MV-4-11 (cell line): ENCODE measurements at places on chromosomes 1 and 21.

DNA sequence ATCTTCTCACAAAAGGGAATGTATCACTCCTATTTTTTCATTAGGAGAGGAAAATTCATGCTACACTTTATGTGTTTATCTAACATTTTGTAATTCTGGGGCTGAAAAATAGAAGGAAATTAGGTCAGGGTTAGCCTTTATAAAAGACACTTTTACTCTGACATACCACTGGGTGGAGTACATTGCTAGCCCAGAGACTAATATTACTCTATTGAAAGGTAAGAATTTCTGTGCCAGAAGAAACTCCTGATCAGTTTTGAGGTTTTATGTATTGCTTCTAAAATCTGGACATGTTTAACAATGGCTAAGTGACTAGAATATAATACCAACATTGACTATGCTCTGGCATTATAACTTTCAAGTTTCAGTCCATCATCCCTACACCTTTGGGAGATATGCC lies 724.6 kb downstream of the USP25 start:
- no peak for DNase-seq

DNA sequence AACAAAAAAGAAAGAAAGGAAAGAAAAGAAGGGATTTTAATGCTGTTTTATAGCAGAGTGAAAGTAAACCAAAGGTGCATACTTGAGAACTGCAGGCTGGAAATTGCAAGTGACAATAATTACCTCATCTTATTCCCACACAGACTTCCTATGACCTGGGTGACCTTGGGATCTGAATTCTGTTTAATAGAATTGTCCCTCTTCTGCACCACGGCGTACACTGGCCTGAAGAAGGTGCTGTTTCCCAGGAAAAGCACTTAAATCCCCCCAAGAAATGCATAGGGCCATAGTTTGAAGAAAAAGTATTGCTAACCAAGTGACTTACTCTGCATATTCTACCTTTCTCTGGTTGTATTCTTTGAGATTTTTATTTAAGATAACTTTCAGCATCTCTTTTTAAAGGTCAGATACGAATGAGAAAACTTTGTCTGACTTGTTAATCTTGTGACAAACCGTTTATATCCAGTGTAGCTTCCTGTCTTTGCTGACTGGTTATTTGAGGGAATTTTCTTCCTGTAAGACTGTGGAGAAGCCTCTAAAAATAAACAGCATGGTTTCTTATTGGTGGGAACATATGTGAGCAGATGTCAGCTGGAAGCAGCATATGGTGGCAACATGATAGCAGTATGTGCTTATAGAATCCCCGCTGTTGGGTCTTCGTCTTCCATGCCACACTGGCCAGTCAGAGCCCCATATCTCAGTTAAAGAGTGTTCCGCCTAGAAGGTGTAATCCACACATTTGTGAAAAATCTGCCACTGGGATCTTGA lies 16.3 kb downstream of the TGFB2 start:
- DNase-seq, result no peak

DNA sequence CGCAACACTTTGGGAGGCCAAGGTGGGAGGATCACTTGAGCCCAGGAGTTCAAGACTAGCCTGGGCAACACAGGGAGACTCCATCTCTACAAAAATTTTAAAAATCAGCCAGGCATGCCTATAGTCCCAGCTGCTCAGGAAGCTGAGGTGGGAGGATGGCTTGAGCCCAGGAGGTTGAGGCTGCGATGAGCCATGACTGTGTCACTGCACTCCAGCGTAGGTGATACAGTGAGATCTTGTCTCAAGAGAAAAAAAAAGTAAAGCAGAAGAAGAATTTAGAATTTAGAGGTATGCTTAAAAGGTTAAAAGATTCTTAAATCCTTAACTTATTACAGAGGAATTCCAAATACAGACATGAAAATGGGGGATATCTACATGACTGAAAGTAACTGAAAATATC lies 79.5 kb downstream of the SMYD3 start:
- DNase-seq, result no peak

GRCh38 chr1:30172299-30172694 lies 551.1 kb downstream of the MATN1 start:
- no peak for DNase-seq

- DNase-seq, result peak; percentile 73
Observed at GRCh38 chr21:29145354-29145782, 14.9 kb downstream of the MAP3K7CL start.

GRCh38 chr1:197770243-197770642 lies 5.0 kb downstream of the DENND1B start:
- peak; percentile 75 for DNase-seq

GRCh38 chr1:67970088-67970487 lies 80.3 kb downstream of the DIRAS3 start:
- DNase-seq, result no peak

DNA sequence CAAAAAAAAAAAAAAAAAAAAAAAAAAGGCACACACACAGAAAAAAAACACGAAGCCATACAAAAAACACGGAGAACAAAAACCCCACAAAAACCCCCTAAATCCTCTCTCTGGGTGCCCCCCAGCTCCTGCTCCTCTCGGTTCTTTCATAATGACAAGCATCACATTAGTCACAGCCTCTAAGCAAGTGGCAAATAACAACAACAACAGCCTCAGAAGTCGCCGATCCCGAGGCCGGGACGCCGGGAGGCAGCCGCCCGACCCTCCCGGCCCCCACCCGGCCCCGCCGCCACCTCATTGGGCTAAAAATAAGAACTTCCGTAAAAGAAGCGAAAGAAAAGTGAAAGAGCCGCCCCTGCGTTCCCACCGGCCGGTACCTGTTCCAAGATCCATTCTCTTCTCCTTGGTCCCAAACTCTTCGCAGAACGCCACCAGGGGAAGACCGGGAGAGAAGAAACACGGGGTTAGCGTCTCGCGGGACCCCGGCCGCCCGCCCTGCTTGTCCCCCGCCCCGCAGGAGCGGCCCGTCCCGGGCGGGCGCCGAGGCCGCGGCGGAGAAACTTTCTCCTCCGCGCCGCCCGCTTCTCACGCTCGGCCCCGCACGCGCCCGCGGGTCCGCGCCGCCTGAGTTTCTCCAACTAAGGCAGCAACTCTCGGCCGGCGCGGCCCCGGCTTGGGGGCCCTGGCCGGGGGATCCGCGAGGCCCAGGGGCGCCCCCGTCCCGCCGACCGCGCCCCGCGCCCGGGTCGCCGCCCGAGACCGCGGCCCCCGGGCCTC lies 102.8 kb downstream of the CASZ1 start:
- DNase-seq, result peak; percentile 28

DNA sequence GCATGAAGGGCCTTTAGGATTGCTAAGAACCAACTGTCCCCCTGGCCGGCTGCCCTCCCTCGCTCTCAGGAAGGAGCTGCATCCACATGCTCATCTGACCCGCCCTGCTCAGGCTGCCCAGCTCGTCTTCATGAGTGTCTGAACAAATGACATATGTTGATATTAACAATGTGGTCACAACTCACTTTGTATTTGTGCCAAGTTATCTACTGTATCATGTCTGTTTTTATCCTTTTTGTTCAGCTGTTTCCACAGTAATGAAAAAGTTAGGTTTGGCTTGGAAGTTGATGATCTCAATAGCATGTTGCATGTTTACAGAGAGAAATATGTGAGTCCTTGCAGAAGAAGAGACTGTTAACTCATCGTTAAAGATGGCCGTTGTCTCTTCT lies 75.1 kb downstream of the PHTF1 start:
- DNase-seq, result no peak

DNA sequence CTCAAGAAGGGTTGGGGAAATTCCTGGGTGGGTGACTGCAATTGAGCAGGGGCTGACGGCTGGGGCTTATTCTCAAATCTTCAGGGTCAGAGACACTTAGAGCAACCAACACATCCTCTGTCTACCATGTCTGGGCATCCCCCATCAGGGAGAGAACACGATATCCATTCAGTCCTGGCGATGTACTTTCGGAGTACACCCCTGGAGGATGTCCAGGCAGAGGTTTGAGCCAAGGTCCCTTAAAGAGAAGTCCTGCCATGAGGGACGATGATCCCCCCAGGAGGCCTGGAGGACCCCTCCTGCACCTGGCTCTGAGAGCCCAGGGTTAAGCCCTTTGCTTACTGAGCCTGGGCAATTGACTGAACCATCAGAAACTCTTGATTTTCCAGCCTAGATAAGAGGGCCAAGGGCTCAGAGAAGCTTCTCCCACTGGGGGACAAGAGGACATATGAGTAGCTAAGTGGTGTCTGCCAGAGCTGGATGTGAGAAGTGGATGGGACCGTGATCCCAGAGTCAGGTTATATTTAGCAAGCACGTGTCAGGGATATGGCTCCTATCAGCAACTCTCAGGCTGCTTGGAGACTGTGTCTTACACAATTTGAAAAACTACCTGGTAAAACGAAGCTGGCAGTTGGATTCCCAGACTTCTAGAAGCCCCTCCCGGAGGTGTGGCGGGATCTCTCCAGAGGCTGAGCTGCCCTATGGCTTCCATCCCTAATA lies 253.3 kb upstream of the VAMP3 start:
- DNase-seq, result no peak

DNA sequence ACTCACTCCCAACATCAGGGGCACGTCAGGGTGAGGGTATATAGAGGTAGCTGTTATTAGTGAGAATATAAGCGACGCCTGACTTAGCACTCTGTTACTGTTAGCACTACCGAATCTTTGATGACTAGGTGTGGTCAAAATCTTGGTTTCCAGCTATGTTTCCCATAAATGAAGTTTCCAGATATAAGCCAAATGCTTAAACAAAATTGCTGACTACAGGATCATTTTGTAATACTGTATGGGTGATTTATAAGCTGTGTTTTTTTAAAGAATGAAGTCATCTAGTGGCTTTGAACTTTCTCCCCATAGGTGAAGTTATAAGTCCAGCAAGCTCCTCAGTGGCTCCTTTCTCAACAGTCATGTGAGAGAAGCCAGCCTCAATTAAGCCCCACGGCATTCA lies 23.7 kb downstream of the KCNJ15 start:
- DNase-seq, result no peak
